ENCODE measurements at places on chromosomes 16 and 17. TPM values are rescaled to one million over a fixed set of nuclear protein-coding genes. Genes with fewer than 3 reads are reported as not detected.

DNA sequence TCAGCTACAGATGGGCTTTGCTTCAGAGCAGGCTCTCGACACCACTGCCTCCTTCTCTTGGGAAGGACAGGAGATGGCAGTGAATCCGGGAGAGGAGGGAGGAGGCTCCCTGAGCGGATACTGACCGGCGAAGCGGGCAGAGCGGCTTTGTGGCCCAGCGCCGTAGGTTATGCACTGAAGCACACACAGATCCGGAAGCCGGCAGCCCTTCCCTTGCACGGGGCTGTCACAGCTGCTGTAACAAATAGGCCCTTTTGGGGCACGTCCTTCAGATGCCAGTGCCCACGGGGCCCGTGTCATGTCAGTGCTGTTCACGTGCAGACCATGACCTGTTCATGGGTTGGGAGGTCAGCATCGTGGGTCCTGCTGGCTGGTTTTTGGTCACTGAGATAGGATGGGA is 144.7 kb upstream of the CHMP6 start:
- DNase-seq, result no peak

- no peak for DNase-seq
Measured at GRCh38 chr17:21842332-21843317, 150.3 kb downstream of the KCNJ18 start.

GRCh38 chr17:16463358-16464302 is 28.4 kb downstream of the LRRC75A start:
- no peak for DNase-seq

GRCh38 chr16:17949141-17949981 is 387.2 kb downstream of the NPIPA8 start:
- DNase-seq, result no peak

SEPTIN1 gene
- total RNA-seq, result 3.0 TPM

DDX28 gene
- 5.4 TPM for total RNA-seq
